Stimulated activated CD4-positive, alpha-beta T cell treated with anti-CD3 and anti-CD28 coated beads, Interleukin-2, amount 100 ng/mL, for 48 hours (primary cell): ENCODE measurements at places on chromosomes 6 and 20.

- DNase-seq: no peak
Measured at GRCh38 chr6:93896081-93896480, 476.7 kb upstream of the EPHA7 start.

- DNase-seq: no peak
Measured at GRCh38 chr20:8473459-8473858, 341.4 kb downstream of the PLCB1 start.

- no peak for DNase-seq
Measured at GRCh38 chr6:107418118-107418517, 41.2 kb downstream of the PDSS2 start.

- DNase-seq: no peak
Measured at GRCh38 chr6:16243664-16244063, 5.3 kb downstream of the GMPR start.

DNA sequence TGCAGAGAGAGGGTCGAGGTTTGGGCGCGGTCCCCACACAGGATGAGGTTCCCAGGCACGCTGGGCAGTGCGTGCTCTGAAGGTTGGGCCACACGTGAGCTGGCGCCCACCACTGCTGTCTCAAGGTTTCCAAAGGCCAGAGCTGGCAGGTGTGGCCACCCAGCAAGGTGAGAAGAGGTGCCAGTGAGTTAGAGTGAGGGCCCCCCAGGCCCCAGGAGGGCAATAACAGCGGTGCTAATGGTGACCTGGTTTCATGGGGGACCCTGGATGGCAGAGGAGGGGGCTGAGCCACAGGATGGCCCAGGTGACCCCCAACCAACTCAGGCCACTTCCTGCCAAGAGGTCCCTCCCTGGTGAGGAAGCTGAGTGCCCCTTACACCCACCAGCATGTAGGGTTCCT is 185.0 kb downstream of the TAF4 start:
- no peak for DNase-seq

GRCh38 chr6:2884804-2885203 is 18.3 kb downstream of the SERPINB9 start:
- no peak for DNase-seq

GRCh38 chr6:105005451-105005850 is 48.5 kb downstream of the LIN28B start:
- no peak for DNase-seq

DNA sequence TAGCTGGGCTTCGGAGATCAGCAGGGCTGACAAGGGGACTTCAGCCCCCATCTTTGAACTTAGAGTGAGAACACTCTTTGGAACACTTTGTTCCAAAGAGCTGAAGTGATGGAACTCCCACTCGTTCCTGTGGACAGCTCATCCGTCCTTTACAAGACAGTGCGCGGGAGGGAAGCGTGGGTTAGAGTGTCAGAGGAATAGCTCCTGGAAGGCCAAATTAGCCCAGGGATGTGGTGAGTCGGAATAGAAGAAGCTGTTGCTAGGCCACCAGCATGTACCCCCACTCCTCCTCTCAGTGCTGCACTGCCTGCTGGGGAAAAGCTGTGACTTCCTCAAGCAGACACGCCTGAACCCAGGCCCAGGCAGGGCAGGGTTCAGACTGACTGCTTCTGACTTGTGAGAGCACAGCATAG is 1.7 kb downstream of the SDCBP2 start:
- no peak for DNase-seq

DNA sequence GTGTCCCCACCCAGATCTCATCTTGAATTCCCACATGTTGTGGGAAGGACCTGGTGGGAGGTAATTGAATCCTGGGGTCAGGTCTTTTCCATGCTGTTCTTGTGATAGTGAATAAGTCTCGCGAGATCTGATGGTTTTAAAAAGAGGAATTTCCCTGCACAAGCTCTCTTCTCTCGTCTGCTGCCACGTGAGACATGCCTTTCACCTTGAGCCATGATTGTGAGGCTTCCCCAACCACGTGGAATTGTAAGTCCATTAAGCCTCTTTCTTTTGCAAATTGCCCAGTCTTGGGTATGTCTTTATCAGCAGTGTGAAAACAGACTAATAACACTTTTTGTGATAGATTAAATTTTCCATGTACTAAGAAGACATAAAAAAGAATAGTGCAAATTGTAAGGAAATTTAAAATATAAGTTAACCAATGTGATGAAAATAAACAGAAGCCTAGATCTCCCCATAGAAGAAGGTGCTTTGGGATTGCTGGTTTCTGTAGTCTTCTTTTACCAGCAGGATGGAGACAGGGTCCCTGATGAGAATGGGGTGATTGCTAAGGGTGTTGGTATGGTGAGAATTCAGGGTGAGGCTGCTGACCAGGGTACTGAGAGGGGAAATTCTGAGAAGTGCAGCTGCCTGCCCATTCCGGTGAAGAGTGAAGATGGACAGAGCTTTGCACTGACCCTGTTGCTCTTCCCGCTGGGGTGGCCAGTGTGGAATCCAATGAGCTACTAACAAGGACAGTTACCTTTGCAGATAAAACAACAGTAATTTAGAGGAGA is 50.7 kb downstream of the BMP2 start:
- no peak for DNase-seq

DNA sequence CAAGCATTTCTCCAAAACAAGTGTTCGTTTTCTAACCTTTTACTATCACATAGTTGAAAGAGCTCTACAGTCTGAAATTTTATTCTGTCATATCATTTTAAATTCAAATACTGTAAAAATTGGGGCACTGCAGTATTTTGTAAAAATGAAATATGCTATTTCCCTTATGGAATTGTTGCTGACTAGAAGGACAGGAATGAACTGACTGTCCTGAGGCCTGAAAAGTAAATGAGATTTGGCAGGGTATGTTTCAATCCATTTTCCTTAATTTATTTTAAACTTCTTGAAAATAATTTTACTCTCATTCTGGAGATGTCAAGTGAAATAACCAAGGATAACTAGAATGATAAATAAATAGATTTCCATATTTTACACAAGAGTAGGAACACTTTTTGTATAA is 11.9 kb upstream of the PNRC1 start:
- no peak for DNase-seq

DNA sequence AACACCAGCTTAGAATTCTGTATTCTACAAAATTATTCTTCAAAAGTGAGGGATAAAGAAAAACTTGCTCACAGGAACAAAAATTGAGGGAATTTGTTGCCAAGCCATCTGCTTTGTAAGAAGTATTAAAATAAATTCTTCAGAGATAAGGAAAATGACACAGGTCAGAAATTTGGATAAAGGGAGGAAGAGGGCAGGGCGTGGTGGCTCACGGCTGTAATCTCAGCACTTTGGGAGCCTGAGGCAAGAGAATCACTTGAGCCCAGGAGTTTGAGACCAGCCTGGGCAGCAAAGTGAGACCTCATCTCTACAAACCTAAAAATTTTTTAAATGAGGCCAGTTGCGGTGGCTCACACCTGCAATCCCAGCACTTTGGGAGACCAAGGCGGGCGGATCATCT is 11.8 kb downstream of the SMIM28 start:
- no peak for DNase-seq

GRCh38 chr6:145209272-145209671 is 526.0 kb downstream of the EPM2A start:
- no peak for DNase-seq

DNA sequence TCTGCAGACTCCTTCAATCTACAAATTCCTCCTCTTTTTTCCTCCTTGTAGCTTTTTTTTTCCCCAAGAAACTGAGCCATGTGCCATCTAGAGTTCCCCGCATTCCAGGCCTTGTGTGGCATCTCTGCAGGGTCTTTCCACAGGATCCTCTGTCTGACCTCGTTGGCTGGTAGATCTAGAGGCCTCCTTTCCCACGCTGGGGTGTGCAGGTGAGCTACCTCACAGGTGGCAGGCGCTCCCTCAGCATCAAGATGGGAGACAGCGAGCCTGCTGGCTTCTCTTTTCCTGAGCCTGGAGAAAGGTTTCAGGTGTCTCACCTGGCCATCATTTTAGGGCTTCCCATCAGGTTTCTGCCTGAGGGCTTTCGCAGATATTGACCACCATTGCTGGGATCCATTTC is 9.6 kb upstream of the NELFCD start:
- DNase-seq: no peak

- DNase-seq: no peak
Measured at GRCh38 chr6:23176471-23176870, 607.1 kb downstream of the HDGFL1 start.

DNA sequence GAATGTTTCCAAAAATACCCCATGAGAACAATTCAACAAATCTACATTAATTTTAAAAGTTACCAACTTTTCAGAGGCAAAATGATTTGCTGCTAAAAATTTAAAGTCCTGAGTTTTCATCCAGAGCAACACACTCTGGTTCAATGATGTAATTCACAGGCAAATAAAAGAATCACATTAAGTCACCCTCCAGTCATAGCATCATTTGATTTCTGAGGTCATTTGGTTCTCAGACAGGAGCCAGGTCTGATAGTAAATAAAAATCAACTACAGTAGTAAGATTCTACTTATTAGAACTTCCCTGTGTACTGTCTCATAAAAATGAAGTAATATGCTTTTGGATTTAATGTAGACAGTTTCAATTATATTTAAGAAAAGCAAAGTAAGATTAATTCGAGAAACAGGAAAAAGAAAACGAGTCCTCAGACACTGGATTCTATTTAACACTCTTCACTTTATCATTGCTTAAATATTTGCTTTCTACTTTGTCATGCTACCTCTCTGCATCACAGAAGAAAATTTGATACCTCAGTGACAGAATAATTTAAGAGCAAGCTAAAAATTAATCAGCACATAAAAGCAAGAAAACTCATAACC is 25.8 kb downstream of the MAP7 start:
- DNase-seq: no peak

DNA sequence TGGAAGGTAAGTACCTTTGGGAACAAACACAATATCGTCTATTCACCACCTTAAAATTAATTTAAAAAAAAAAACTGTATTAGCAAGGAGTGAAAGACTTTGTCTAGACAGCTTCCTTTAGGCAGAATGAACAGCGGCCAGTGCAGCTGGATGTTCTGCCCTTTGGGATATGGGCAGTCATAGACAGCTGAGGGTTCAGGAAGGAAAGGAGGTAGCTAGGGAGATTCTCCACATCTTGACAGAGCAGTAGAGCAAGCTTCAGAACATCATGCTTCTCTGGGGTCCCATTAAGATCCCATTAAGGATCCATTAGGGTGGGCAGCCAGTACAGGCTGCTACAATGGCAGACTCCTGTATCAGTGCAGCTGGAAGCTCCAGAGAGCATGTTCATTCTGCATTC is 46.5 kb upstream of the PLCB4 start:
- no peak for DNase-seq

- DNase-seq: no peak
Measured at GRCh38 chr20:32019563-32020463, 9.6 kb downstream of the CCM2L start.

GRCh38 chr20:14284443-14284842 is 53.0 kb downstream of the FLRT3 start:
- DNase-seq: no peak

- no peak for DNase-seq
Measured at GRCh38 chr6:81750681-81751387, 1.6 kb downstream of the TENT5A start.

DNA sequence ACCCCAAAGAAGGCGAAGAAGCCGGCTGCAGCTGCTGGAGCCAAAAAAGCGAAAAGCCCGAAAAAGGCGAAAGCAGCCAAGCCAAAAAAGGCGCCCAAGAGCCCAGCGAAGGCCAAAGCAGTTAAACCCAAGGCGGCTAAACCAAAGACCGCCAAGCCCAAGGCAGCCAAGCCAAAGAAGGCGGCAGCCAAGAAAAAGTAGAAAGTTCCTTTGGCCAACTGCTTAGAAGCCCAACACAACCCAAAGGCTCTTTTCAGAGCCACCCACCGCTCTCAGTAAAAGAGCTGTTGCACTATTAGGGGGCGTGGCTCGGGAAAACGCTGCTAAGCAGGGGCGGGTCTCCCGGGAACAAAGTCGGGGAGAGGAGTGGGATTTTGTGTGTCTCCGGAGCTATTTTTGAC is 69.6 kb downstream of the HFE start:
- no peak for DNase-seq

- DNase-seq: peak; percentile 58
Measured at GRCh38 chr6:31815025-31815838, at the start of the genes HSPA1A and HSPA1L. Gene HSPA1A, plus strand, starts transcription at chr6:31815543. Its CDS starts 214 bp downstream, at chr6:31815757. Gene HSPA1L, minus strand, starts transcription at chr6:31815283. Its CDS starts 3,311 bp downstream, at chr6:31811972.

DNA sequence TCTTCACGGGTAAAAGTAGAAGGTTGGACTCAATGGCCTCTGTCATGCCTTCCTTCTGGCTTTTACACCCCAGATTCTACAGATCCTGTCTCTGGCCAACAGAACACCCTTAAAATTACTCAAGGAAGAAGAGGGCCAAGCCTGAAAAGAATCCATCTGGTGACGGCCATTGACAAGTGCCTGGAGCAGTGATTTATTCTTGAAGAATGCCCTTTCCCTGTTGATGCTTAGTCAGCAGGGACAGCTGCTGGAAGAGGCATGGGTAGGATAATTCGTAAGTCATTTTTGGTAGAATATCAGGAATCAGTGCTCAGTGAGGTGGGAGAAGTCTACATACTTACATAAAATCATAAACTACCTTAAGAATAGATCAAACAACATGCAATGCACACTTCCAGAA is 397.9 kb downstream of the SAMD5 start:
- no peak for DNase-seq

DNA sequence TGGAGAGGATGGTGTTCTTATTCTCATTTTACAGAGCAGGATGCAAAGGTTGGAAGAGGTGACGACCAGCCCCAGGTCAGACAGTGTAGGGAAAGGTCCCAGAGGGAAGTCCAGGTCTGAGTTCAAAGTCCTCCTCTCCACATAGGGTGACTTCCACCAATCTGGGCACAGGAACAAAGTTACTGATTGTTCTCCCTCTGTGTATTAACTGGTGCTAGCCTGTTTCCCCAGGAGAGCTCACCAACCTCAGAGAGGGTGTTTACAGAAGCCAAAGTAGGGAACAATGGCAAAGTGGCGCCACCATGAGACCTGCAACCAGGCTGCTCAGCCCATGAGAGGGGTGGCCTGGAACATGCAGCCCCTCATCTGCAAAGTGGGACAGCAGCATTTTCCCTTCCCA is 16.8 kb upstream of the SIRPB1 start:
- no peak for DNase-seq

DNA sequence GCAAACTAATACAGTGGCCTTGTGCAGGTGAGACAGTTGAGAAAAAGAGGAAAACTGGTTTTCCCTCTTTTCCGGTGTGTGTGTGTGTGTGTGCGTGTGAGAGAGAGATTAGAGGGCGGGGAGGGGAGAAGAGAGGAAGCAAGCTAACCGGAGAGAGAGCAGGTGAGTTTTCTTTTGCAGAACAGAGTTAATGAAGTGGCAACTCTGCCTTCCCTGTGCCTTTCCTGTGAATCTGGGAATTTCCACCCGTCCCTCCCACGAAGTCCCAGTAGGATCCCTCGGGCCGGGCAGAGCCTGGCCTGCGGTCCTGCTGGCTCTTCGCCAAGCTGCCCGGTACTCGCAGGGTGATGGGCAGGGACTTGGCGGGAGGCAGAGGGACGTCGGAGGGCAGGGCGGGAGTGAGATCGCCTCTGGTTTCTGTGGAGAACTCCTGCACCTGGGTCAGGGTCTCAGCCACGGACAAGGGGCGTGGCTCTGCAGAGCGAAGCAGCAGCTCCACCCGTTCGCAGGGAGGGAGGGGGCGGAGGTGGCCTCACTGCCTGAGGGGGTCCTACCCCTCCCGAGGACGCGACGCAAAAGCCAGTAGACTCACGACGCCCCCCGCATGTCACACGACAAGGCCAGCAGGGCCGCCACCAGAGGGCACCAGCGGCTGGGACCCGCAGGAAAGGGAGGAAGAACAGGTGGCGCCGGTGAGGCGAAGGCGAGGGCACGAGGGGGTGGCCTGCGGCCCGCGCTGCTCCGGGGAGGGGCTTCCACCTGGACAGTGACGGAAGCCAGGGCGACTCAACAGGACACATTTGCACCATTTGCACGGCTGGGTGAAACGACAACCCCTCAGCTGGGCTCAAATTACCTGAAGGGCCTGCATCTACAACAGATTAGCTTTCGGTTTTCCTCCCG is 51.2 kb upstream of the RNF182 start:
- DNase-seq: peak; percentile 65

GRCh38 chr20:34689486-34689885 is 12.6 kb upstream of the PIGU start:
- DNase-seq: no peak
